GM03348 (cell line): ENCODE measurements at places on chromosomes 2 and 18.

DNA sequence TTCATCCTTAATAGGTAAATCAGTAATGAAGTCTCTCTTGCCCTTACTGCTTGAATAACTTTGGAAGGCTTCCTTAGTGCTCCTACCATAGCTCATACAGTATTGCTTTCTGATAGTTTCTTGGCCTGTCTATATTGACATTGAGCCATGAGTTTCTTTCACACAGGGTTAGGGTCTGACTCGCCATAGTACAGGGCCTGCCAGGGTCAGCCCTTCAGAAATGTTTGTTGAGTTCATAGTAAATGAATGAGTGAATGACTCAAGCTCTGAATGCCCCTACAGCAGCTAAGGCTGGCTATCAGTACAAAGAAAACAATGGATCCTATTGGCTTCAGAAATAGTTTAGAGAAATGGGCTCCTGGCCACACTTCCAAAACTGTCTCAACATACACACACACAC is 65.0 kb upstream of the LRATD1 start:
- DNase-seq = no peak

DNA sequence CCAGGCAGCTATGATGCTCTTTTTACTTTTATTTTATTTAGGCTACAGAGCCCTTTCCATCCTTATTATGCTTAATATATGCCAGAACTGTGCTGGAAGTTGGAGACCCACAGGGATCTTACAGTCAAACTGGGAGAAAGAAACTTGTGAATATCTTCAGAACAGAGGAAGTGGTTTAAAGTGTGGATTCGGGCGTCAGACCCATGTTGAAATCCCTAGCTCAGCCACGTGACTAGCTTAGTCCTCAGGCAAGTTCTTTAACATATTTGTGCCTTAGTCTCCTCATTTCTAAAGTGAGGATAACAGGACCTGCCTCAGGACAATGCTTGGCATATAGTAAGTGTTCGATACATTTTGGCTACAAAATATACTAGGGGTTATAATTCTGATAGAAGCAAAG is 59.1 kb downstream of the MAP3K20 start:
- no peak for DNase-seq

- DNase-seq = no peak
Observed at GRCh38 chr2:143604566-143604959, 475.3 kb downstream of the ARHGAP15 start.

DNA sequence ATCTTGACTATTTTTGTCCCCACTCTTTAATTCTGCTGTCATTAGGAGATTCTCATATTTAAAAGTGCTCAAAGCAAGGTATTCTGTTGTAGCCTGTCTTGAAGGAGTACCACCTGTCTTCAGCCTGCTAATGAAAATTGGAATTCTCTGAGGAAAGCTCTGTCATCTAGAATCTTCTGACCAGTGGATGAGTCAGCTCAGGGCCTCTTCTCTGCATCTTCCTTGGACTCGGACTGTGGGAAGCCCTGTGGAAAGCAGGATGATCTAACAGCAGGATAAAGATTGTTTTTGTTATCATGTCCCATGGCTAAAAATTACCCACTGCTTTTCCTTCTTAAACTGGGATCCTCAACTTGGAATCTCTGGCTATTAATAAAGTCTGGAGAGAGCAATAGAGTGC is 18.7 kb upstream of the TMEM200C start:
- no peak for DNase-seq

GRCh38 chr2:10891390-10891789 is 20.3 kb upstream of the KCNF1 start:
- no peak for DNase-seq

DNA sequence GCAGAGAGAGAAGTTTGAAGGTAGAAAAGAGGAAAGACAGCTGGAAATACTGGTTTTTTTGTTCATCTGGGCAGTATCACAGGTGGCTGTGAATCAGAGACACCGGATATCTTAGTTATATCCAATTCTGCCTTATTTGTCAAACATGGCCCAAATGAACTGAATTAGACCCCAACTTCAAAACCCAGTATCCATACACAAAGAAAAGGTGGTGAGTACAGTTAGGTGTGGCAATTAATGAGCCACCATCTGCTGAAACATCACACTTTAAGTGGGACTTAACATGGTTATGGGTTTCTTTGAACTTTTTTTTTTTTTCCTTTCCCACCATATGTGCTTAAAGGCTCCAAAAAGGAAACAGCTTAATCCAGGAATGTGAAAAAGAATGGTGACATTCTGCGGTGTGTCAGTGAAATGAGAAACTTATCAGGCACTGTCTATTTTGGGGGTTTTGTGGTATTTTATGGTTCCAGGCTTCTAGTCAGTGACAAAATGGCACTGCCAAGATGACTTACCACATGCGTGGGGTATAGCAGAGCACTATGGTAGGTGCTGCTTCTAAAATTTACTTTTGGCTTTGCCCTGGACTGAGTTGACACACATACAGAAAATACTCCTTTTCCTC is 5.0 kb upstream of the TMEM178A start:
- DNase-seq = no peak

DNA sequence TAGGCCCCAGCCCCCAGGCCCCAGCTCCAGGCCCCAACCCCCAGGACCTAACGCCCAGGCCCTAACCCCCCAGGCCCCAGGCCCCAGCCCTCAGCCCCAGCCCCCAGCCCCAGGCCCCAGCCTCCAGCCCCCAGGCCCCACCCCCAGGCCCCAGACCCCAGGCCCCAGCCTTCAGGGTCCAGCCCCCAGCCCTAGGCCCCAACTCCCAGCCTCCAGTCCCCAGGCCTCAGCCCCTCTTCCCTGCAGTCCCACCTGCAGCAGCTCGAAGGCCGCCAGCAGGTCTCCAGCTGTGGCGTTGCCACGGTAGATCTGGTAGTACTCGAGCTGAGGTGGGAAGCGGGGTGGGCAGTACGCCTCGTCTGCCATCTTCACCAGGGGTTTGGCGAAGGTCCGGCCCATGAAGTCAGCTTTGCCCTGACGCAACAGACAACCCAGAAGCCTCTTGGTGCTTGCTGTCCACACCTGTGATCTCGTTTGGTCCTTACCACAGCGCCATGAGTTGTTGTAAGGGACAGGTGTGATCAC is 3.6 kb downstream of the OTOF start:
- DNase-seq = no peak

DNA sequence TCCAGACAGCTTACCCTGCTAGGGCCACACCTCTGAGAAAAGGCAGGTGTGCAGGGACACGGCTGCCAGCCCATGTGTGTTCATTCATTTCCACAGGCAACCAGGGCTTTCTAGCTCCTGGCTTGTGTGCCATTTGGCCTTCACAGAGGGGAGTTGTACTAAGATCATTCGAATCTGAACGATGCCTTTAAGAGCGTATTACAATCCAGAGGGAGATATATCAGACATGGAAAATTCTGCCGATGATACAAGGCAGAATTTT is 64.2 kb upstream of the OTOF start:
- DNase-seq = no peak

- DNase-seq = no peak
Observed at GRCh38 chr2:53424902-53425301, 342.7 kb upstream of the CHAC2 start.

DNA sequence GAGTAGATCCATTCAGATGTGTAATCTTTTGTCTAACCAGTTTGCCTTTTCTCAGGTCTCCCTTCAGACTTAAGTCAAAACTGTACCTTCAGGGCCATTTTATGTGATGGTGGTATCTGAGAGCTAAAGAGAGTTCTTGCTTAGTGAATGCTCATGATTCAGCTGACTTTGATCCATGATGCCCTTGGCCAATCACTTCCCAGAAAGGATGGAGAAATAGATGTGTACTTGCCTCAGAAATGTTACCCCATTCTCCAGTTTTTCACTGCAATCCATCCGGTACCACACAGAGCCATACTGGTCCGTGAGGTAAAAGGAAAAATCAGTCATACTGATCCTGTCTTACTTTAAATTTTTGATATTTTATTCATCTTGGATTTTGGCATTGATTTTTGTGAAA is 234.8 kb upstream of the PIK3C3 start:
- no peak for DNase-seq

DNA sequence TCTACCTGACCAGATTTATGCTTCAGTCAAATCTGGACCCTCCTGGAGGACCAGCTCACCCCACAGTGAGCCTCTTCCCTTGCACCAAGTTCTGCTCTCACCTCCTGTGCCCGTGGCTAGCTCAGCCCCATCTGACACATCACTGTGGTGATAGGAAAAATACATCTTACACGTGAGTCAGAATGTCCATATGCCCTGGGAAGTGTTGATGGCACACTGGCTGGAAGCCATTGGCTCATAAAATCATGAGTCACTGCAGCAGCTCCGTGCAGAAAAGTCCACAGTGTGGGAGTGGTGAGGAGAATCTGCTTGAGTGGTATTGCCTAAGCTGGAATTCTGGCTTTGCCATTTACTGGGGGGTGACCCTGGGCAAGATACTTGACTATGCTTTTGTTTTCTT is 42.6 kb upstream of the RAPGEF4 start:
- DNase-seq = peak; percentile 89

DNA sequence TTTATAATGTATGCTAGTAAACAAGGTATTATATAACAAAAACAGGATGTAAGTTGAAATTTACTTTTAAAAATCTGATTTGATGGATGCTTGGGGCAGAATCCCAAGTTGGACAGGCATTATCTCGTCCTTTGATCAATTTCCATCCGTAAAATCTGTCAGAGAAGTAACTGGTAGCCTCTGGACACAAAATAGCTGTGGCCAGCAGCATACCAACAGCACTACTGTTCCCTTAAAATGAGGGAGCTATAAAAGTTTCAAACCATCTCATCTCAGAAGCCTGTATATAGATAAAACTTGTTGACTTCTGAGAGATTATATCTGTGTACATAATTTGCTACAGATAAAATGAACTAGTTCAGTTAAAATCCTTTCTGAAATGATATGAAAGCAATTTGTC is 14.7 kb upstream of the METAP1D start:
- no peak for DNase-seq

DNA sequence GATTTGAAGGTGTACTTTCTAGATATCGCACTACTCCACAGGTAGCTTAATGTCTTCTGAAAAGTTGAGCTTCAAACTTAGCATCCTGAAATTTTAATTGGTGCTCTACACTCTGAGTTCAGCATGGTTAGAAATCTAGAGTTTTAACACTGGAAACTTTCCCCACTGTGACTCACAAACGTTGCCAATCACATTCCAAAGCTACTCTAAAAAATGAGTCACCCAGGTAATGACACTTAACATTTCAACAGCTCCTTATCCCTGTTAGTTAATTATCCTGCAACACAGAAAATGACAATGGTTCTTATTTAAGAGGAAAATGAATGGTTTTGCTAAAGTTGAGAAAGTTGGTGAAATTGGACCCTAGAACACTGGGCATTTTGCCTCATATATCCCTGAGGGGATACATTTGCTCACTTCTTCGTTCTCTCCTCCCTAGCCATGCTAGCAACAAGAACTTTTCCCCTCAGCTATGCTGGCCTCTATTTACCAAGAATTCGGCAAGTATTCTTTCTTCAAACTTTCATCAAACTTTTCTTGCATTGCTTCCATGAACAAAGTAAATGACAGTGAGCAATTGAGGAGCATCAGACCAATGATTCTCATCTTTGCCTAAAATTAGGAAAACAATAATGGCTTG is 1024.1 kb upstream of the KLHL29 start:
- DNase-seq = no peak

GRCh38 chr2:126970583-126970982 is 71.9 kb downstream of the TEX51 start:
- DNase-seq = no peak

DNA sequence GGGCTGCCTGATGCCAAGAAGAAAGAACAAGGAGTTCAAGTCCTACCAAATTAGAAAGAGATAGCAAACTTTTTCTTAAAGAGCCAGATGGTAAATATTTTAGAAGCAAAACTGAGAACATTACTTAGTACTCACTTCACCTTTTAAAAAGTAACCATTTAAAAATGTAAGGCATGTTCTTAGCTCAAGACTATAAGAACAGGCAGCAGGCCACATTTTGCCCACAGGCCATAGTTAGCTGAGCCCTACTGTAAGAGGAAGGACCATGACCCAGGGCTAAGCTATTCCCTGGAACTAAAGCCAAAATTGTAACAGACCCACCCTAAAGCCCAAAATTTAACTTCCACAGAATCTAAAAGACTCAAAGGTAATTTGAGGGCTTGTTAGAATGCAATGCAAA is 31.3 kb downstream of the USP40 start:
- DNase-seq = no peak

DNA sequence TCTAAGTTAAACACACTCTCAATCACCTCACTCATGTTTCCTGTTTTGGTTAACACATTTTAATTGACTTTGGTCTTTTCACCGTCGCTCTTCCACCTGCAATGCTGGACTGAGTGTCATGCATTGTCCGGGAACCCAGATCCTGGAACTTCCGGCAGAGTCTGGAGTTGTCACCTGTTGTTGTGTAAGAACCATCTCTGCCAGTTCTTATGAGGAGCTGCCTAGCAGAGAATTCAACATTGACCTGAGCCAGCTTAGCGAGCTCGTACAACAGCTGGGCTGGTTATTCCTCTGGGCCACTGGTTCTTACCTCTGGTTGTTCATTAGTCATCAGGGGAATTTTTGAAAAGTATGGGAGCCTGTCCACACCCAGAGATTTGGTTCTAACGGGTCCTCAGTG is 75.7 kb downstream of the BCL2L11 start:
- DNase-seq = no peak

- DNase-seq = no peak
Observed at GRCh38 chr2:84870306-84870705, 10.6 kb downstream of the TRABD2A start.

GRCh38 chr2:175055993-175056392 is 50.8 kb upstream of the CHN1 start:
- DNase-seq = no peak

GRCh38 chr2:180411661-180412060 is 404.6 kb upstream of the CWC22 start:
- DNase-seq = no peak

- DNase-seq = no peak
Observed at GRCh38 chr2:109632158-109632789, 18.1 kb downstream of the SOWAHC start.

GRCh38 chr2:191983186-191983585 is 136.3 kb upstream of the CAVIN2 start:
- no peak for DNase-seq

DNA sequence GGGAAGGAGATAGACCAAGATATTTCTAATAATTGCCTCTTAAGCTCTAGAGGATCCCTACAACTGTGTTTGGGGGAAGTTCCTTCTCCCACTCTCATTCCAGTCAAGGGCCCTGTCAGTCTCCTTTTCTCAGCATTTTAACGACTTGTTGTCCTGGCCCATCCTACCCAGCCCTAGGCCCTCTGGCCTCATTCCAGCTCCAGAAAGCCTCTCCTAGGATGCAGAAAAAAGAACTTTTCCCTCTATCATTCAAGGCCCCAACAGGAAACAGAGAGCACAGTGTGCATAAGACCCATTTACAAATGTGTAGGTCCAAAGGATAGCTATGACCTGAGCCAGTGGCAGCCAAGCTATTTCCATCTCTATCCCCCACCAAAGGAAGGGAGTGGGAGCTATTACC is 14.0 kb downstream of the PKDCC start:
- DNase-seq = no peak
